ENCODE measurements at places on chromosomes 11 and 22. TPM values are rescaled to one million over a fixed set of nuclear protein-coding genes. Genes with fewer than 3 reads are reported as not detected.

Gene P2RX3
- total RNA-seq, result not detected

Gene ZNHIT2
- 9.9 TPM for total RNA-seq

Gene CCDC81
- 0.44 TPM for total RNA-seq

Gene MN1
- 0.02 TPM for total RNA-seq

Gene TRPM5
- total RNA-seq, result 0.07 TPM

GRCh38 chr11:2300936-2301630, 635 bp downstream of the C11orf21 start:
- H3K36me3 ChIP-seq, result peaks cover 2% of the 10 kb centered on the region
- peaks cover 27% of the 10 kb centered on the region for H3K4me1 ChIP-seq
- peak overlapping the region; percentile 97 for H3K4me3 ChIP-seq
- no peak overlapping the region for H3K27ac ChIP-seq

- DNase-seq, result no peak
- H3K27ac ChIP-seq, result no peak overlapping the region
- no peaks in the 10 kb centered on the region for H3K36me3 ChIP-seq
- peaks cover 19% of the 10 kb centered on the region for H3K4me1 ChIP-seq
- no peak overlapping the region for H3K4me3 ChIP-seq
- H3K27me3 ChIP-seq, result peaks cover 49% of the 10 kb centered on the region
Measured at GRCh38 chr11:111510311-111510710, 1.9 kb downstream of the BTG4 start.

DNA sequence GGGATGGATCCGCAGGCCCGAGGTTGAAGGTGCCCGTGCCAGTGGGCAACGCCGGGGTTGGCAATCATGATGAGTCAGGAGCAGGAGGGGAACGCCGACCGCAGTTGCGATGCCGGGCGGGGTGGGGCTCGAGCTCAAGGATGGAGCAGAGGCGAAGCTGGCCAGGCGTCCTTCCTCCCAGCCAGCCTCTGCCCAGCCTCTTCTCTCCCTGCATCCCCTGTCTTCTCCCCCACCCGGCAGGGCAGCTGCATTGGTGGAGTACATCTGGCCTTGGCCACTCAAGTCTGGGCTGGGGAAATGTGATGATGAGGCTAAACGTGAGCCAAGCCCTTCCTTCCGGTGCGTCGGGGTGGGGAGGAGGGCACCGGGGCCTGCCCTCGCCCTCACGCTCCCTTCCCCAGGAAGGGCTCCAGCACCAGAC, 3.9 kb downstream of the IFITM10 start:
- peaks cover 16% of the 10 kb centered on the region for H3K27me3 ChIP-seq
- no peak overlapping the region for H3K27ac ChIP-seq
- H3K36me3 ChIP-seq, result no peaks in the 10 kb centered on the region
- no peak for DNase-seq
- no peak overlapping the region for H3K4me3 ChIP-seq

GRCh38 chr11:33847251-33847650, 44.6 kb downstream of the LMO2 start:
- peaks cover 34% of the 10 kb centered on the region for H3K27me3 ChIP-seq
- no peaks in the 10 kb centered on the region for H3K4me1 ChIP-seq
- no peak overlapping the region for H3K27ac ChIP-seq
- H3K36me3 ChIP-seq, result no peaks in the 10 kb centered on the region
- DNase-seq, result no peak

GRCh38 chr11:76836613-76837291, 24.0 kb upstream of the ACER3 start:
- H3K36me3 ChIP-seq, result no peaks in the 10 kb centered on the region
- no peak overlapping the region for H3K27ac ChIP-seq
- DNase-seq, result no peak

Data from activated T-cell treated with anti-CD3 and anti-CD28 coated beads, Interleukin-2, amount 50 U/mL, for 72 hours (primary cell).